Spleen (tissue), 13 donors: ENCODE measurements at places on chromosomes 5 and 9. TPM values are rescaled to one million over a fixed set of nuclear protein-coding genes. Genes with fewer than 3 reads are reported as not detected.

- no peak for DNase-seq
Measured at GRCh38 chr5:161385027-161385426, 161.5 kb downstream of the GABRB2 start.

DNA sequence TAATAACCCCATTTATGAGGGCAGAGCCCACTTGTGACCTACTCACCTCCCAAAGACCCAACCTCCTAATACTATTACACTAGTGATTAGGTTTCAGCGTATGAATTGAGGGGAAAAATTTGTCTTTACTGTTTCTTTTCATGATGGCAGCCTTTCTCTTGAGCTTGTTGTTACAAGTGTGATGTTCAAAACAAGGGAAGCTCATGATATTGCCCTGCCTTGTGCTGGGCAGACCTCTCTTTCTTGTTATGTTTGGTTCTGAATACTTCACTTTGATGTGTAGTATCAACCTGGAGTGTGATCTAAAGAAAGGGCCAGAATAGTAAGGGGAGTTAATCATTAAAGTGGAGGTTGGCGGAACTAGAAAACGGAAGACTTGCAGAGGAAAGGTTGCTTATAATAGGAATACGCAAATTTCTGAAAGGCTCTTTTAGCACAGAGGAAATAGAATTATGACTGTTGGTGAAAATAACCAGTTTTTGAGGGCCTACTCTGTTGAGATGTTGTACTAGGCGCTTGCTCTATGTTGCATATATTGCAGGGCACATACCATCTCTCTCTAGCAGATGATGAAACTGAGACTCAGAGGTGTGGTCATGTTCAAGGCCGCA is 68.2 kb downstream of the MELK start:
- no peak for DNase-seq

GRCh38 chr9:81305561-81306182 is 383.7 kb downstream of the TLE1 start:
- DNase-seq, result no peak

DNA sequence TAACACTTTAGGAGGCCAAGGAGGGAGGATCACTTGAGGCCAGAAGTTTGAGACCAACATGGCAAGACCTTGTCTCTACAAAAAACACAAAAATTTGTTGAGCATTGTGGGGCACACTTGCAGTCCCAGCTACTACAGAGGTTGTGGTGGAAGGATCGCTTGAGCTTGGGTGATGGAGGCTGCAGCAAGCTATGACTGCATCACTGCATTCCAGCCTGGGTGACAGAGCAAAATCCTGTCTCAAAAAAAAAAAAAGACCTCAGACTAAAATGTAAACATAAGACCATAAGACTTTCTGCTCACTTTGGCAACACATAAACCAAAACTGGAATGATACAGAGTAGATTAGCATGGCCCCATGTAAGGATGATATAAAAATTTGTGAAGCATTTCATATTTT is 24.6 kb upstream of the NANS start:
- DNase-seq, result no peak

DNA sequence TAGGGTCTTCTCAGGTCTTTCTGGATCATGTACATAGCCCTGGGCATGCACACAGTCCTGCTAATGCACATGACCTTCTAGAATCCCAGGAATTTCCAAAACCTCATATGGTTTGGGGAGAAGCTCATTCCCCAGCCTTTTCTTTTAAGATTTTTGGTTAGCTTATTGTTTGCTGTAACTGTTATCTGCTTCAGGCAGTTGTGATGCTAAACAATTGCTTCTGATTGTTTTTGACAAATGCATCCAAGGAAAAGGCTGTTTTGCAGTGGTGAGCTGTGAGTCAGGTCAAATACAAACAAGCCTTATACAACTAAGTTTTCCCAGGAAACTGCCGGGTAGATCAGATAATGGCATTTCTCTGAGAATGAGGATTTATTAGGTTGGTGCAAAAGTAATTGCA is 32.7 kb downstream of the SMC5 start:
- no peak for DNase-seq

- peak; percentile 80 for DNase-seq
Measured at GRCh38 chr9:136617746-136618579, 44.8 kb upstream of the EGFL7 start.

- no peak for DNase-seq
Measured at GRCh38 chr9:130681769-130682420, 11.7 kb upstream of the EXOSC2 start.

GRCh38 chr9:127397646-127398274 is 791 bp downstream of the SLC2A8 start:
- DNase-seq, result peak; percentile 89

DNA sequence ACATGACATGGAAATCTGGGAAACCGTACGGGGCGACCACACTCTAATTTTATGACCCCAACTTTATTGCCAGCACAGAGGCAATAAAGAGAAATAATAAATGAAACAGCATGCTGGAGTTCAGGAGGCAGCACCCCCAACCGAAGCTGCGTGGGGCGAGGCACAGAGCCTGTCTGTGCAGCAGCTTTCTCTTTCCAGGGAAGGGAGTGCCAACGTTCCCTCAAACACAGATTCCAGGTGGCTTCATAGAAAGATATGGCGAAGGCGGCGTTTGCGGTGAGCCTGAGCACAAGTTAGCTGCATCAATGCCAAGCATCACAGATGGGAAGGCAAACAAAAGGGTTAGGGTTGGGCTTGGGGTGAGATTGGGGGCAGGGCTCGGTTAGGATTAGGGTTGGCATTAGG is 114.8 kb downstream of the HSD17B3 start:
- no peak for DNase-seq

- no peak for DNase-seq
Measured at GRCh38 chr5:82381591-82381990, 103.4 kb upstream of the RPS23 start.

- DNase-seq, result no peak
Measured at GRCh38 chr5:125103459-125103858, 357.0 kb upstream of the ZNF608 start.

DNA sequence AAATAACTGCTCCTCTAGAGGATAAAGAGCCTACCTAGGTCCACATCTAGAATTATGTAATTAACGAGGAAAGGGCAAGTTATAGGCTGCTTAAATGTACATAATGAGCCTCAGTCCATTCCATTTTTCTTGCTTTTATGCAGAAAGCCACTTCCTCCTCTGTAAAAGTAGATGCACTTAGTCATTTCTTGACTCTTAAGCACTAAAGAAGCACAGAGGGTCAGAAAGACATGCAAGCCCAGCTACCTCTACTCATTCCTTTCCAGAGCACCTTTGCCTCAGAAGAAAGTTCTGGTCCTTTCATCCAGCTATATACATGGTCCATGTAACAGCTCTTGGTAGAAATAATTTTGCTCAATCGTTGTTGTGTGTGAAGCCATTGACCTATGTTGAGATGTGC is 308.0 kb upstream of the NREP start:
- no peak for DNase-seq

Gene NMUR2
- not detected for total RNA-seq

Gene LSM11
- total RNA-seq, result 4.6 TPM
